Nasal cavity respiratory epithelium epithelial cell of viscerocranial mucosa (primary cell): ENCODE measurements at places on chromosomes 16 and 17. TPM values are rescaled to one million over a fixed set of nuclear protein-coding genes. Genes with fewer than 3 reads are reported as not detected.

CCL18 gene
- not detected in 2 replicates for total RNA-seq

GJD3 gene
- total RNA-seq = 0.07 TPM in 1 of 2 replicates, not detected in the other

MT1G gene
- total RNA-seq = 0.68 and 3.3 TPM in 2 replicates

TBC1D26 gene
- under 0.01 and 0.21 TPM in 2 replicates for total RNA-seq

NAGPA gene
- total RNA-seq = 9.6 and 18.2 TPM in 2 replicates

GCGR gene
- total RNA-seq = 0.07 TPM in 1 of 2 replicates, not detected in the other

DHX58 gene
- 7.2 and 10.9 TPM in 2 replicates for total RNA-seq

TMEM100 gene
- total RNA-seq = not detected in 2 replicates

CREBBP gene
- total RNA-seq = 12.3 and 33.5 TPM in 2 replicates

TAC4 gene
- total RNA-seq = not detected in 2 replicates

RNF43 gene
- 10.3 and 16.3 TPM in 2 replicates for total RNA-seq

RDM1 gene
- total RNA-seq = 0.14 TPM in 1 of 2 replicates, not detected in the other

ZPBP2 gene
- not detected in 2 replicates for total RNA-seq

WBP2 gene
- total RNA-seq = 29.7 and 40.7 TPM in 2 replicates

STX1B gene
- under 0.01 and 0.07 TPM in 2 replicates for total RNA-seq

CES5A gene
- not detected in 2 replicates for total RNA-seq

VAT1L gene
- not detected in 2 replicates for total RNA-seq

MYH1 gene
- total RNA-seq = not detected in 2 replicates

KRT33A gene
- total RNA-seq = 0.28 and 0.68 TPM in 2 replicates

CCT6B gene
- 0.78 and 1.0 TPM in 2 replicates for total RNA-seq

GID4 gene
- 9.9 and 15.9 TPM in 2 replicates for total RNA-seq

GRAPL gene
- total RNA-seq = not detected in 2 replicates

WDR90 gene
- total RNA-seq = 4.1 and 13.5 TPM in 2 replicates

DHX8 gene
- 29.4 and 49.5 TPM in 2 replicates for total RNA-seq

CORO6 gene
- 1.0 and 2.8 TPM in 2 replicates for total RNA-seq

ITGAX gene
- under 0.01 TPM in 1 of 2 replicates, not detected in the other for total RNA-seq

NFE2L1 gene
- 192 and 486 TPM in 2 replicates for total RNA-seq

RNF222 gene
- 0.14 and 1.4 TPM in 2 replicates for total RNA-seq

IRX3 gene
- total RNA-seq = 2.1 and 4.1 TPM in 2 replicates

CCDC154 gene
- under 0.01 and 0.57 TPM in 2 replicates for total RNA-seq

OTOP3 gene
- total RNA-seq = 0.34 TPM in 1 of 2 replicates, not detected in the other

PDIA2 gene
- 0.34 TPM in 1 of 2 replicates, not detected in the other for total RNA-seq

ELMO3 gene
- total RNA-seq = 21.9 and 25.2 TPM in 2 replicates

RAMP2 gene
- not detected in 2 replicates for total RNA-seq

PRR35 gene
- under 0.01 TPM in 1 of 2 replicates, not detected in the other for total RNA-seq

EVPL gene
- total RNA-seq = 40.3 and 69.8 TPM in 2 replicates

TLCD3A gene
- total RNA-seq = 23.9 and 49.3 TPM in 2 replicates

CDRT15 gene
- total RNA-seq = not detected in 2 replicates

TSEN54 gene
- total RNA-seq = 16.5 and 26.7 TPM in 2 replicates

NUPR1 gene
- 76.2 and 90.9 TPM in 2 replicates for total RNA-seq

CLEC18B gene
- 0.68 and 2.4 TPM in 2 replicates for total RNA-seq

POLR2A gene
- 75.9 and 140 TPM in 2 replicates for total RNA-seq

TOP2A gene
- 0.50 and 2.1 TPM in 2 replicates for total RNA-seq

ZG16 gene
- not detected in 2 replicates for total RNA-seq

PNMT gene
- not detected in 2 replicates for total RNA-seq

PROCA1 gene
- total RNA-seq = under 0.01 and 0.71 TPM in 2 replicates

CCDC144A gene
- 0.68 and 4.5 TPM in 2 replicates for total RNA-seq
